Body of pancreas (tissue), 4 donors: ENCODE measurements at places on chromosomes 13 and 19. TPM values are rescaled to one million over a fixed set of nuclear protein-coding genes. Genes with fewer than 3 reads are reported as not detected.

GRCh38 chr13:67281466-67281865 lies 51.3 kb upstream of the PCDH9 start:
- DNase-seq, result no peak
- H3K4me3 ChIP-seq, result no peak overlapping the region
- no peaks in the 10 kb centered on the region for H3K27me3 ChIP-seq

DNA sequence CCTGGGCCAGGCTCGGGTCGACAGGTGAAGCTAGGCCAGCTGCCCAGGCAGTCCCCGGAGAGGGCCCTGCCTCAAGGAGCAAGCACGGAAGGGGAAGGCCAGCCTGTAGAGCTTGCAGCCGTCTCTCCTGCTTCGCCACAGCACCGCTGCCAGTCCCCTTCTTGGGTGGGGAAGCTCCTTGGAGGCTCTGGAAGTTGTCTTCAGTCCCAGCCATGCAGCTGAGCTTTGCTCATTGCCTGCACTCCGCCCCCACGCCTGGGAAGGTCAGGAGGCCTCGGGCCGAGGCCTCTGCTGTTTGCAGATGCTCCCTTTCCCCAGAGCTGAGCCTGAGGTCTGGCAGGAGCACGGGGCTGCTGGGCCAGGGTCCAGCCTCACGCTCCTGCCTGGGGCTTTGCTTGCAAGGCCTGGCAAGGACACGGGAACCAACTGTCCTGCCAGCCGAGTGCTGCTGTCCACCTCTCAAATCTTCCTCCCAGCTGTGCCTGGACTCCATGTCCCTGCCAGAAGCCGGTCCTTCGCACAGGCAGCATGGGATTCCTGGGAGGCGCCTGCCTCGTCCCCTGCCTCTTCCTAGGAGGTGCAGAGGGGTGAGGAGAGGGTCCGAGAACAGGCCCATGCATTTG lies 13.3 kb downstream of the PLEKHF1 start:
- H3K27me3 ChIP-seq, result no peaks in the 10 kb centered on the region
- H3K4me3 ChIP-seq, result no peak overlapping the region
- H3K36me3 ChIP-seq, result no peaks in the 10 kb centered on the region
- no peak for DNase-seq
- peaks cover 15% of the 10 kb centered on the region for H3K4me1 ChIP-seq
- no peak overlapping the region for H3K27ac ChIP-seq

DNA sequence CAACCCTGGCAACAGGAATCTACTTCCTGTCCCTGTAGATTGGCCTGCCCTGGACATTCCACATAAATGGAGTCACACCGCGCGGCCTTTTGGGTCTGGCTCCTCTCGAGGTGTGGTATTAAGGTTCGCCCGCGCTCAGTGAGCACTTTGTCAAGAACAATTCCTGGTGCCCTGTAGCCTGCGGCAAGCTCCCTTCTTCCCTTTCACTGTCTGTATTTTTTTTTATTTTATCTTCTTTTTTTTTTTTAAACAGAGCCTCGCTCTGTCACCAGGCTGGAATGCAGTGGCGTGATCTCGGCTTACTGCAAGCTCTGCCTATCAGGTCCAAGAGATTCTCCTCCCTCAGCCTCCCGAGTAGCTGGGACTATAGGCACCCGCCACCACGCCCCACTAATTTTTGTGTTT lies 28.3 kb downstream of the PEX11G start:
- no peak overlapping the region for H3K27ac ChIP-seq
- peaks cover 14% of the 10 kb centered on the region for H3K36me3 ChIP-seq
- no peak overlapping the region for H3K4me3 ChIP-seq

CCDC169 gene
- total RNA-seq, result 1.3 TPM

SLC25A42 gene
- 24.7 TPM for total RNA-seq

CD209 gene
- 1.6 TPM for total RNA-seq

ZNF724 gene
- total RNA-seq, result 1.3 TPM
